C1 segment of cervical spinal cord (tissue), 14 donors: ENCODE measurements at places on chromosomes 1 and 21.

- no peak for DNase-seq
These were observed 113.1 kb upstream of the FGGY start for GRCh38 chr1:59183749-59184317.

DNA sequence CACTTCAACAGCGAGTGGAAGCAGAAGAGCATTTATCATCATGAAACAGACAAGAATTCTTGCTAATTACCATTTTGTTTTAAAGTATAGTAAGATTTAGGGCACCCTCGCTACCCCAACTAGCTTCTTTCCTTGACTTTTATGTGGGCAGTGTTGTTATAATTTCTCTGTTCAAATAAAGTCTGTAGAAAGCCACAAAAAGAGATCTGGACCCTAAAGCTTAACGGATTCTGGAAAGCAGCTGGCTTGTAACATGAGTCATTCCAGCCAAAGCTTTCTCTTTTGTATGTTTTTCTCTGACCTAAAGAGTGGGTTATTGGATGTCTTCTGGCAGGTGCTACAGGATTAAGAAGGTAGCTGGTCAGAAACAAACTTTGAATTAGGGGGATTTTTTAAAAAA lies 37.4 kb downstream of the RUNX1 start:
- no peak for DNase-seq

- DNase-seq: no peak
These were observed 23.9 kb downstream of the RAB7B start for GRCh38 chr1:205979301-205979700.

DNA sequence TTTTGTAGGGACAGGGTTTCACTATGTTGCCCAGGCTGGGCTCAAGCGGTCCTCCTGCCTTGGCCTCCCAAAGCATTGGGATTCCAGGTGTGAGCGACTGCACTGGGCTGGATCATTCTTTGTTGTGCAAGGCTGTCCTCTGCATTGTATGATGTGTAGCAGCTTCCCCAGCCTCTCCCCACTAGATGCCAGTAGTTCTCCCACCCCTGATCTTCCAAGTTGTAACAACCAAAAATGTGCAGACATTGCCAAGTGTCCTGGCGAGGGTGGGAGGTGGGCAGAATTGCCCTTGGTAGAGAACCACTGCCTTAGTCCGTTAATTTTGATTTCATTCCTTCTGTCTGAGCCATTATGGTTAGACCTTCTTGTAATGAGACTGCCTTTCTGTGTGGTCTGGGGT lies 7.2 kb downstream of the GALNT2 start:
- no peak for DNase-seq

GRCh38 chr1:235735621-235736020 lies 86.0 kb upstream of the GNG4 start:
- DNase-seq: no peak

DNA sequence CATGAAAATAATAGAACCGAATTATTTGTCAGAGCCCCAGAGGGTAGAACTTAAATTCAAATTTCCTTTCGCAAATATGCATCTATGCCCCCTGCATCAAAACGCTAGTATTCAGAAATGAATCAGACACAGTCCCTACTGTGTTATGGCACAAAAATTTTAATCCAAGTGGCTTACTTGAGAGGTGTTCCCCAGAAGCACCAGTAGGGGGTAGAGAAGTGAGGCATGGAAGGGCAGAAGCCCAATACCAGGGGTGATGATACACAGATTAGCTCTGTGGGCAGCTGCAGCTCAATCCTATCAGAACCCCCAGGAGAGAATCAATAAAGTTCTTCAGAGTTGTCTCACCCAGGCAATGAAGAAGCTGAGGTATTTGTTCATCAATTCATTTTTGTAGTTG lies 342.2 kb downstream of the OMA1 start:
- DNase-seq: no peak

DNA sequence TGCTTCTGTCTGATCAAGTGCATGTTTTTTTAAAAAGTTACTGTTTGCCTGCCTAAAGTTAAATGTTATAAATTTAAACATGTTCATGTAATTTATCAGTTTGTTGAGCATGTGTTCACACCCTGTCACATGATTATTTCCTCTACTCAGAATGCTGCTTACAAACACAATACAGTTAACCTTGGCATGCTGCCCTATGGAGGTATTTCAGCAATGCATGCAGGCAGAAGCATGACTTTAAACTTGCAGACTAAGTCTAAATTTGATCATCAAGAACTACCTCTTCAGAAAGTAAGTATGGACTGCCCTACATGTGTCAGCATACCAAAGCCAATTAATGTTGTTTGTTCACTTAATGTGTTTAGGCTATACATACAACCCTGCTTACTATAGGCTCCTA lies 161.6 kb downstream of the LRRC40 start:
- DNase-seq: no peak

- no peak for DNase-seq
These were observed 6.8 kb upstream of the PEAR1 start for GRCh38 chr1:156886583-156887281.

GRCh38 chr1:67149179-67149770 lies 14.5 kb upstream of the C1orf141 start:
- no peak for DNase-seq

DNA sequence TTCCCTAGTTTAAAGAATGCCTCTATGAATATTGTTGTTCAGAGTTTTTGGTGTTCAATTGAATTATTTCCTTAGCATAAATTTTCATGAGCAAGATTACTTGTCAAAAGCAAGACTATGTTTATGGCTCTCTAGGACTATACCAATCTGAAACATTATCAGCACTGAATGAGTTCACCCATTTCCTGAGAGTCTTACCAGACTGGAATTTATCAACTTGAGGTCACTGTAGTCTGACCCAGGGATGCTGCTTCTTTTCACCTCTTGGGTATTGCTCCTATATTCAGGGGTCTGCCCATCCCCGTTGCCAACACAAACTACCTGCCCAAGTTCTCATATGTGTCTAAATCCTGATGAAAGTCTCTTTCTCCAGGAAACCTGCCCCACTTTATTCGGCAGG lies 42.6 kb downstream of the OPTC start:
- no peak for DNase-seq

DNA sequence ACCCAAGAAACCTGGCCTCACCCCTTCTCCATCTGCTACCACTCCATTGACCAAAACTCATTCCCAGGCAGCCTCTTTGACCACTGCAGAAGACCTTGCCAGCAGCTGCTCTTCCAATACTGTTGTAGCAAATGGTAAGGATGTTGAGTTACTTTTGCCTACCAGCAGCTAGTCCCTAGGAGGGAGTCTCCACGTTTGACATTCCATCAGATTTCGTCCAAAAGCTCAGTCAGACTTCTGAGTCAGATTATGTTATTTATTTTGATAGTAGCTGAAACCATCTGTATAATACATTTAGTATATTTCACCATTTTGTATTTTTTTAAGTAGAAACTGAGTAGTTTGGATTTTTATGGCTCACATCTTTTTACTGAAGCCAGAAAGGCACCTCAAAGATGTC lies 51.5 kb upstream of the WNT2B start:
- DNase-seq: no peak

DNA sequence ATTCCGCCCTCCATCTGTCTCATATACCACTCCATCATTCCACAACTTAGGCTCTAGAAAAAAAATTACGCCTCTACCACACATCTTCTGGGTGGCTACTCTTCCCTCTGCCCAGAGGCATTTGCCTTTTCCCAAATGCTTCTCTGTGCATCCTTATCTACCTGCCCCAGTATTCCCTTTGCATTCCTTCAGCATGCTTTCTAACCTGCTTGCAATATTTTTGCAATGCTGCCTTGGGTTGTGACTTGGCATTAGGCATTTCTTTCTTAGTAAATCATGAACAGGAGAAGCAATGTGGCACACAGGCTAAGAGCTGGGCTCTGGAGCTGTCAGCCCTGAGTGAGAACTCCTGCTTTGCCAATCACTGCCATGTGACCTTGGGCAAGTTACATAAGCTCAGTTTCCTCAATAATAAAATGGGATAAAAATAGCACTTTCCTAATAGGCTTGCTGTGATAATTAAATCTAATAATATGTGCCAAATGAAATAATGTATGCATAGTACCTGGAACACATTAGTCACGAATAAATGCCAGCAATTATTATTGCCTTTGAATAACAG lies 276.0 kb downstream of the ASTN1 start:
- no peak for DNase-seq

GRCh38 chr1:55127827-55128343 lies 87.3 kb downstream of the USP24 start:
- no peak for DNase-seq

GRCh38 chr1:32743380-32744070 lies 41.0 kb upstream of the SYNC start:
- no peak for DNase-seq

GRCh38 chr1:226666164-226666506 lies 72.9 kb downstream of the ITPKB start:
- DNase-seq: no peak

DNA sequence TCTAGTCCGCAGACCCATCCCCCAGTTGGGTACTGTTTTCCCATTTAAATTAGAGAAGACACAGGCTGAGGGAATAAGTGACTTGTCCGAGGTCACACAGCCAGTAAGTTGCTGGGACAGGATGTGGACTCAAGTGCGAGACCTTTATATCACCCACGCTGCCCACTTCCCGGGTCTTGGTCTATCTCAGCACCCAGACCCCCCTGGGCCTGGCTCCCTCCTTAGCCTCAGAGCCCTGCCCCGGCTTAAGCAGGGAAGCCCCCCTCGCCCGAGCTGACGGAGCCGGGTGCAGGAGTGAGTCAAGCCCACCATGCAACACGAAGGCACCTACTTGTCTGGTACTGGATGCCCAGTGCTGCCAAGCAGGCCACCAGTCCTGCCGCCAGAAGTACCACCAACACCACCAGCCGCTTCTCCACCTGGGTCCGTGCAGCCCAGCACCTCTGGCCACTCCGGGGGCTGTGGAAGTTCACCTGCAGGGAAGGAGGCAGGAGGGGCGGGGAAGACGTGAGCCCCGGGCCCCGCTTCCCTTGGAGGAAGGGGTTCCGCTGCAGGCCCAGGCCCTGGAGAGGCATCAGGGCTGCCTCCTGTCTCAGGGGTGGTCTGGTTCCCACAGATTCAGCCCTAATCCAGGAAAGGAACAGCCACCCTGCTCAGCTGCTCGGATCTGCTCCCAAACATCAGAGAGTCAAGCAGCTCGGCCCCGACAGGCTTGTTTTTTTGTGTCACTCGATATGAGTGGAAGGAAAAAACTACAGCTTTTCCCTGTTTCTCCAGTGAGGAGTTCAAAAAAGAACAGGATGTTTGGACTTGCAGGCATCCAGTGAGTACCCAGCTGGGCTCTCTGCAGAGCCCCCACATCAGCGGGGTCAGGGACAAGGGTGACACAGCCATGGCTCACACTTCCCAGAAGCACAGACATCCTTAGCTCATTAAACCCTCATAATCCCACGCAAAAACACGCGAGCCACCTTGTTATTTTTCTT lies 11.1 kb downstream of the ECE1 start:
- no peak for DNase-seq

DNA sequence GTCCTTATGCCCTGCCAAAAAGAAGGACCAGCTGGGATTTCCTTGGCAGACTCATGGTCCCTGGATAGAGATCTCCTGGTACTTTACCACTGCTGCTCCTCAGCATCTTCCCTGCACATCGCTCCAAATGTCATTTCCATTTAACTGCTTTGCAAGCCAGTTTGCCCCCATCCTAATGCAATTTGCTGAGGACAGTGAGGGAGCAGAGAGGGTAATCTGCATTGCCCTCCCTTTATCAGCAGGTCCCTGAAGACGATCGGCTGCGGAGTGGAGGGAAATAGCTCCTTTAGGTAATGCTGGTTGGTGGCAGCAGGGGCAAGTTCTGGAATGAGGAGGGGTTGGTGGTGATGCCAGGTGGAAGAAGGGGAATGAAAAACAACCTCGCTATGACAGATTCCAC lies 2.7 kb downstream of the PLXNA2 start:
- no peak for DNase-seq

DNA sequence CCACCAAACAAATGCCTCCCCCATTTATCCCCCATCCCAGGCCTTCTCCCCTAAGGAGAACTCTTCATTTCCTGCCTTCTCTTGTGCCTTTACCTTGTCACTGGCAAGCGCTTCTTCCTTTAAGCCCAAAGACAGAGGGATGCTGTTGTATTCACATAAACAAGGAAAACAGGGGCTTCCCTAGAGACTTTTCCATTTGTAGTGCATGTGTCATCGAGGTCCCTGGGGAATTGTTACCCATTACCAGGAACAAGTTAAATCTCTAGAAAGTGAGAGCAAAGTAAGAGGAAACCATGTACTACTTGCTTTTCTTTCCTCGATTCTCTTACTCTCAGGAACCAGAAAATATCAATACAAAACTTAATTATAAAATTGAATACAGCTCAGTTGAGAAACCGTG lies 114.4 kb upstream of the DPT start:
- DNase-seq: no peak

DNA sequence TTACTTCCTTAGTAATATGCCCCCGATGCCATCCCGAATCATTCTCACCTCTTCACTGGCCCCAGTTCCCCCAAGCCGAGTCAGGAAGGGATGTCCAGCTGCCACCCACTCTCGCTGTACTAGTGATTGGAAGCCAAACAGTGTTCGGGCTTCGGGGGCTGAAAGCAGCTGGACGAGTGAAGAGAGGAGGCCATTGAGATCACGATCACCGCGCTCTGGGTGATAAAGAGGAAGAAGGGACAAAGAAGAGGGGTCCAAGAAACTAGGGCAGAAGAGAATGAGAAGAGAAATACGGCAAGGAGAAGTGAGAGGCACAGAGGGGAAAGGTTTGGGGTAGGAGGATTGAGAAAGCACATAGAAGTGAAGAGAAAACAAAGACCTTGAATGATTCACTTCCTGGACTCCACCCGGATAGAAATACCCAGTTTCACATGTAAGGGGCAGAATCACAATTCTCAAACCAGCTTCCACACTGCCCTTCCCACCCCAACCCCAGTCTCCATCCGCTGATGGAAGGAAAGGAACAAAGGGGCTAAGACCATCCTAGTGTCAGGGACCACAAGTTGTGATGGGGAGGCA lies 3.7 kb upstream of the SF3B4 start:
- no peak for DNase-seq

DNA sequence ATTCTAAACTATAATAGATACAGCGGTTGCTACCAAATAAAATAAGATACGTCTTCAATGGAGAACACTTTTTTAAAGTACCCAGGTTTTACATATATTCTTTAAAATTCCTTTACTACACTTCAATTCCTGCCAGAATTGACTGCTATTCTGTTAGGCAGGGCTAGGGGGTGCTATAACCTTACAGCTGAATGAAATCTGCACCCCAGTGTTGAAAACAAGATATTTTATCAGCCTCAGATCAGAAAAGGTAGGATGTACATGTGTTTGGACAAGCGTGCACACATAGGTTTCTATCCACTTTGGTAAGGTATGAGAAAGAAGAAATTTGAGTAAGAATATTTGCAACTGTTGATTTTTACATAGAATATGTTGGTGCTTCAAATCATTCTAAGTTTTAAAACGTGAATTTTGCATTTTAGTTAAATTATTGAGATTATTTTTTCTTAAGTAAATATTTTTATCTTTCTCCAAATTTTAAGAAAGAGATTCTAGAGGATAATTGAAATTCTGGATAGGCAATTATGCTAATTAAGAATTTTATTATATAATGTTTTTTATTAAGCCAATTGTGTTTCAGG lies 490.8 kb upstream of the ADGRL4 start:
- DNase-seq: no peak

- no peak for DNase-seq
These were observed 197.6 kb downstream of the BACH1 start for GRCh38 chr21:29496337-29496736.

- no peak for DNase-seq
These were observed 245.6 kb downstream of the FOXD2 start for GRCh38 chr1:47683401-47683800.

- no peak for DNase-seq
These were observed 5.3 kb downstream of the MIB2 start for GRCh38 chr1:1620433-1621139.

- DNase-seq: no peak
These were observed 418.8 kb downstream of the ZP4 start for GRCh38 chr1:237471956-237472355.

GRCh38 chr21:26130249-26130881 lies 40.2 kb downstream of the APP start:
- no peak for DNase-seq
